CD4-positive, alpha-beta T cell treated with Interleukin-15 for 4 hours (primary cell): ENCODE measurements at places on chromosomes 3 and 15.

DNA sequence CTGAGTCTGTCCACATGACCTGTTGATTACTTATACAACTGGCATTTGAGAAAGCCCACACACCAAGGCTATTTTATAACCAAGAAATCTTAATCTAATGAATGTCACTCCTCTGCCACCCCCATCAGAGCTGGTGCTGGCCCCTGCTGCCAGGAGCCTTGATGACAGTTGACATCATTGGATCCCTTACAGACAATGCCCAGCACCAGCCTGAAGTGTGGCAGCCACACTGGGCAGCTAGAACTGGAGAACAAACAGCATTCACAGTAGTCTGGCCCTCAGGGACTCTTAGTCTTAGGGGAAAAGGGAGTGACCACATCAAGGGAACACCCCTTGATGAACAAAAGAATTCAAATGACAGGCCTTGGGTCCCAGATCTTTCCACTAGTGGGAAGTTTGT, 840.6 kb downstream of the EPHA3 start:
- DNase-seq: no peak

DNA sequence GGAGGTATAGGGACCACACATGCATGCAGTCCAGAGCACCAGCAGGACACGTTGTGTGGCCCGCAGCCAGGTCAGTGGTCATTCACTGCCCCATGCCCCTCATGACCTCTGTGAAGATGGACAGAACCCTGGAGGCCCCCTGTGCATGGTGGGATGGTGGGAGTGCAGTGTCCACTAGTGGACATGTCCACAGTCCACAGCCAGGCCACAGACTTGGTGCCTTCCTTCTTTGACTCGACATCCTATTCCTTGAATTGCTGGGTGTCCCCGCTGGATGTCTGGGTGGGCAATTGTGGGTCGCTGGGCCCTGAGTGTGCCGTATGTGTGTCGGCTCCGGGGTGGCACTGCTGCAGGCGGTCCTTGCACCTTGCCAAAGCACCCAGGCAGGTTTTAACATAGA, 35.7 kb downstream of the KLF15 start:
- DNase-seq: no peak

GRCh38 chr3:81554388-81554787, 207.1 kb downstream of the GBE1 start:
- no peak for DNase-seq

DNA sequence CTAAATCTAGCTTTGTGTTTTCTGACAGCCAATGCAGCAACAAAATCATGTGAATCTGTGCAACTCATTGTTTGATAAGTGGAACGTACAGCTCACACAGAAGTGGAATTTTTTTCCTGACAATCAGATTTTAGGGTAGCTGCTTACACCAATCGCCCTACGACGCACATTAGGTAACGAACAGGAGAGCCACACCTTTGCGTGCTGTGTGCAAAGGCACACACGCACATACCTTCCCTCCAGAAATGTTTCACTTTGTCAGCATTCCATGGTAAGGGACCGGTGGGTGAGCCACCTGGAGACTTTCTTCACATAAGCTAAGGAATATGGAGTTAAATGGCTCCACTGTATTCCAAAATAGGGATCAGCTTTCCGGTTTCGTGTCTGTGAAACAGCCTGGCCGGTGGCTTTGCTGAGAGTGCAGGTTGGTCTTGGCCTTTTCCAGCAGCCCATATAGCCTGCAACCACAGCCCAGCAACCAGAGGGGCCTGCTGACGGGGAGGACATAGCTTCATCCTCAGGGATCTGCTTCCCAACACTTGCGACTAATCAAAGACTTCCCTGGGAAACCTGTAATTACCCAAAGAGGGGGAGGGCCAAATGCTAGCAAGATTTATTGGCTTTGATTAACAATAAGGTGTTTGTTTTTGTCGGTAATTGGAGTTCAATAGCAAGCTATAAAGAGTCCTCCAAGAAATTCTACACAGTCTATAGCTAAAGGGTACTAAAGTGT, 145.3 kb downstream of the ADAMTS17 start:
- no peak for DNase-seq

DNA sequence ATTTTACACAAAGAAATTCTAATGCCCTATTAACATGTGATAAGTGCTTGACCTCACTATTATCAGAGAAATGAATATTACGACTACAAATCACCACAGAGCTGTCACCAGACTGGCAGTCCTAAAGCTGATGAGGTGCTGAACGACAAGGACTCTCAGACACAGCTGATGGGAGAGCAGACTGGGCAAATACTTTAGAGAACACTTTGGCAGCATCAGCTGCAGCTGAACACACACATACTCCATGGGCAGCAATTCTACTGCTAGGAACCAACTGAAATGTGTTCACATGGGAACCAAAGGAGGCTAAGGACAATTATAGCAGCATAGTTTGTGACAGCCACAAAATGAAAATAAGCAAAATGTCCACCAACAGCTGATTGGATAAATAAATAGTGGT, 45.5 kb downstream of the SUSD5 start:
- DNase-seq: no peak

- DNase-seq: no peak
Observed at GRCh38 chr3:70360979-70361760, 48.7 kb upstream of the MDFIC2 start.

GRCh38 chr3:158167737-158168557, 58.1 kb downstream of the RSRC1 start:
- DNase-seq: peak; percentile 14

- no peak for DNase-seq
Observed at GRCh38 chr15:52252781-52253180, 42.8 kb downstream of the MYO5C start.

GRCh38 chr15:85089929-85090597, 108.4 kb downstream of the PDE8A start:
- no peak for DNase-seq

GRCh38 chr3:194304186-194304917, 46.8 kb downstream of the CPN2 start:
- DNase-seq: no peak

DNA sequence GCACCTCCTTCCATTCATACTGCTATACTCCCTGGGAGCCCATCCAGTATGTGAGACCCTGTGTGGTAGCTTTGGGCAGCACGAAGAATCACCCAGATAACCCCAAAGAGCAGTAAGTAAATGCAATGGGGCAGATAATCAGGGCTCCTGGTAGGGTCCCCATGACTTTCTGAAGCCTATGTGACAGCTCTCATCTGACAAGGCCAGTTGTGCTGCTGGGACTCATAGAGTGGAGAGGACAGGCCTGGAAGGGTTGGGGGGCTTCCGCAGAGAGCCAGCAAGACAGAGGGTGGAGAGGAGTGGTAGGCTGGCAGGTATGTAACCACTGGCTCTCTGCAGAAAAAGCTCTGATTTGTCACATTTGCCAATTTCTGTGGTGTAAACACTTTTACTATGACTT, 3.2 kb upstream of the SLC6A20 start:
- no peak for DNase-seq

DNA sequence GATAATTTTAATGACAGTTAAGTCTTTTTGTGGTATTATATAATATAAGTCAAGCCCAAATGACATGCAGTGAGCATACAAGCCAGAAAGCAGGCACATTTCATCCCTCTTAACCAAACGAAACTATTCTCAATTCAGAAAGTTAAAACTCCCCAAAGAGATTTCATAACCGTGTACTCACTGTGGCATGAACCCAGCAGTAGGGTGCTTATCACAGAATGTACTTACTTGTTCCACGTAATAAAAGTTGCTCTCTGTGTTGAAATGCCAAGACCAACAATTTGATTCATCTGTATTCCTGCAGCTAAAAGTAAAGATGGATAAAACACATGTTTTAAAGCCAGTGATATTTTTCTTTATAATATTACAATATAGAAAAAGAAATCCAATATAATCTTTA, 12.1 kb downstream of the GK5 start:
- no peak for DNase-seq

DNA sequence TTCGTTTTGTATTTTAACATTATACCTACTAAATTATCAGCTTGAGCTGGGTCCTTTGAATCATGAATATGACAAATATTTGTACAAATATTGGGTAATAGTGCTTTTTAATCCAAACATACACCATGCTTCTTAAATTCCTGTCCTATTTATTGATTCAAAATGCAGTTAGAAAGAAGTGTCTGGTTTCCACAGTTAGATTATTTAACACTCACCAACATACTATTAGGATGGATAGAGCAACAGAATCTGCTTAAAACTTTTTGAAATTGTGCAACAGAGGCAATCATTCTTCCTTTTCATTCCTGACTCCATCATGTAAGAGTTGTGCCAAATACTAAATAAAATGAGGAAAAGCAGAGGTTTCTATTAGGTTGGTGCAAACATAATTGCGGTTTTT, 281.2 kb downstream of the LSAMP start:
- no peak for DNase-seq

DNA sequence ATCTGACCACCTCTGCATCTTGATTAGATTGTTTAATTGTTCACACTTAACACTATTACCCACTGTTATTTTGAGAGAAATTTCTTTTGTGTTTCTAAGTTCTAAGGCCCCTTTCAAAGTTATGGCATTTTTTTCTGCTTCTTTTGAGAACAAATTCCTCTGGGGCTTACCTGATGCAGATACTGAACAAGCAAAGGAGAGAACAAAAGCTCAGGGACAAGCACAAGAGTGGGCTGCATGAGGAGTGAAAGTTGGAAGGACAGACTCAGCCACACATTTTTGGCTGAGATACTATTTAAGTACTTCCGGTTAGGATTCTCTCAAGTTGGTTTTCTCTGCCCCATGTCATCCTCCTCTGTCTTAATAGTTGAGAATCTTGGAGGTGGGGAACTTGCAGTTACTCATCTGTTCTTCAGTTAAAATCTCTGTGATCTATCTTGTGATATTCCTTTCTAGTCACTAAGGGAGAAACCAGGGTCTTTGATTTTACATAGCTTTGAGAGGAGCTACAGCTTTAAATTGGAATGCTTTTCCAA, 54.7 kb downstream of the CMTM6 start:
- DNase-seq: no peak
